GOT3 (cell line): ENCODE measurements at places on chromosomes 7 and 10.

GRCh38 chr7:155373359-155374273, 75.9 kb downstream of the INSIG1 start:
- DNase-seq, result no peak

DNA sequence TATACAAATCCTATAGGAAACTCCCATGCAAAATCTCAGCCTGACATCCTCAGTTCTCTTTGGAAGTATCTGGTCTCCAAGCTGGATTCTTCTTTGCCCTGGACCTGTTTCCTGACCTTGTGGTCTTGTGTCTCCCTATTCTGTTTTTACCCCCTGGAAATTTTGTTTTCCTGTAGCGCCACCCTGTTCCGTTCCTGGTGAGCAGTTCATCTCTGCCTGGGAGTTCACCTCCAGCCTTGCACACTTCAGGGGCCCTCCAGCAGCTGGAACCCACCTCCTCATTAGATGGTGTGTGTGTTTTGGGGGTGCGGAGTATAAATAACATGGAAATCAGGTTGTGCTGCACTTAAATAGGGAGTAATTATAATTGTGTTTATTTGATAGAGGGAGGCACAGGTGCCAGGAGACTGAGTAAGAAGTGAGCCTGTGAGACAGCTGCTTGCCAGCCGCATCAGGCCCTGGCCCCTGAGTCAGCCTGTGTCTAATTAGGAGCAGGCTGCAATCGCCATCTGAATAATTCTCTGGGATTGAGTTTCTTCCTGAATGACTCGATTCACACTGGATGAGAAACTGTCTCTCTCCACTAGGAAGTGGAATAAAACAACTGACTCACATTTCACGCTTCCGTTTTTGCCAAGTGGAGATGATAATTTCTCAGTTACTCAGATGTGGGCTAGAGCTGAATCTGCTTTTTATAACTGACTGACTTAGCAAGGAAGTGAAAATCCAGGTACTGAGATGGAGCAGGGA, 69.4 kb upstream of the HECTD2 start:
- DNase-seq, result peak; percentile 28

GRCh38 chr10:104563548-104563947, 77.5 kb upstream of the SORCS3 start:
- no peak for DNase-seq

DNA sequence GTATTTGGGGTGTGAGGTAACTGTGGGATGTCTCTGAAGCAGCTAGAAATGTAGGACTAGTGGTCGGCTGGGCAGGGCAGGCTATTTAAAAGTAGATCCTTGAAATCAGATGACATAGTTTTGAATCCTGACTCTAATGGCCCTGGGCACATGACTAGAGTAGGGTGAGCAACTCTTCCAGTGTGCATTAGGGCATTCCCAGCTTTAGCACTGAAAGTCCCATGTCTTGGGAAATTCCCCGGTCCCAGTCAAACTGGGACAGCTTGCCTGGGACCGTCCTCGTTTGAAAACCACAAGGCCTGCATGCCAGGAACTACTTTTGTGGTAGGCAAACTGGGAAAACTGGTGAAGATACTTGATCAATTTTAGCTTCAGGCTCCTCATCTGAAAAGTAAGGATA, 255.3 kb downstream of the PTEN start:
- no peak for DNase-seq

DNA sequence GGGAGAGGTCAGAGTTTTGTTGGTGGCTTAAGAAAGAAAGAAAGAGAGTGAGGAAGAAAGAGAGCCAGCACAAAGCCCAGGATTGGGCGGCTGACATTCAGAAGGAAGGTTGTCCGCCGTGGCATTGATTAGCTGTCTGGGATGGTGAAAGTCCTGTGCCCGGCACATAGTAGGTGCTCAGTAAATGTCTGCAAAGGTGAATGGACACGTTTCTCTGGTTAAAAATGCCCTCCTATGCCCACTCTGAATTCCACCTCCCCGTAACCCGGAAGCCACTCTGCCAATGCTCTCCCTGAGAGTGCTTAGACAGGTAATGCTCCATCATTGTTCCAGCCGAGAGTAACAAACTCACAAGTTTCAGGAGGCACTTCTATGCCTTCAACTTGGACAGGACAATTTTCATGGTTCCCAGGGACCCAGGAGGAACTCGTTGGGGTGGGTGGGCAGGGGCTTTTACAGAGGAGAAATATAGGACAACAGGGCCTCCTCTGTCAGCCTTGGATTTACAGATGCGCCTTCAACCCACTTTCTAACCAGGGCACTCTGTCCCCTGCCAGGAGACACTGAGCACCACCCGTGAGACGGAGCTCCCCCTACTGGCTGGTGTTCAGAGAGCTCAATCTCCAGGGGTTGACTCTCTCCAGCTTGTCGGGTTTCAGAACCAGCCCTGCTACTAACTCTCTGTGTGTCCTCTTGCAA, 411.5 kb upstream of the ZMIZ1 start:
- DNase-seq, result peak; percentile 16

DNA sequence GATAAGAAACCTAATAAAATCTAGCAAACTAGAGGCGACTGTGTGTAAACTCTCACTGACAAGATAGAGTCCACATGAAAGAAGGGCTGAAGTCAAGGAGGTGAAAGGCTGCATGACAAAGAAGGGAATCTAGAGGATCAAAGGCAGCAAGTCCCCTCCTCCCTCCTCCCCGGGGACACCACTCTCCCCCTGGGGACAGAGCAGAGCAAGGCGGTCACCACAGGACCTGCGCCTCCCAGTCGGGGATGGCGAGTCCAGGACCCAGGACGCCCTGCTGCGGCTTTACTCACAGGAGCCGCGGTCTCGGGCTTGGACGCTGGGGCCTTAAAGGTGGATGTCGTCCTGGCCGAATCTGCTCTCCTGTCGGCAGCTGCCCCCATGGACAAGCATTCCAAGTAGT, 22.4 kb downstream of the BRI3 start:
- no peak for DNase-seq

- DNase-seq, result no peak
Observed at GRCh38 chr10:117442944-117443685, 67.9 kb upstream of the PDZD8 start.

DNA sequence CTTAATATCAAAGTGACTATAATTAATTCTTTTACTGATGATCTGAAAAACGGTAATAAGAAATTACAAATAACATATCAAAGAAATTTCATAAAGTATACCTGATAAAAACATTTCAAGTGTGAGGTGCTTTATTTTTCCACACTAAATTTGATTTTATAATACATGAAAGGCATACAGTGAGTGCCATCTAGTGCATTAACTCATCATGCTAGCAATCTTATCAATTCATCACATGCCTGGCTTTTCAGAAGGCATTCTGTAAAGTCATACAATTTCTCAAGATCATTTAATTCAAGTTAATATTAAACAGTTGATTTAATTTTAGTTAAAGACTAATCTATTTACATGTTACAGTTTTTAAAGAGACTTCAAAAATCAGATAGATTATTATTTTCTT, 1020.9 kb downstream of the GATA3 start:
- DNase-seq, result no peak

DNA sequence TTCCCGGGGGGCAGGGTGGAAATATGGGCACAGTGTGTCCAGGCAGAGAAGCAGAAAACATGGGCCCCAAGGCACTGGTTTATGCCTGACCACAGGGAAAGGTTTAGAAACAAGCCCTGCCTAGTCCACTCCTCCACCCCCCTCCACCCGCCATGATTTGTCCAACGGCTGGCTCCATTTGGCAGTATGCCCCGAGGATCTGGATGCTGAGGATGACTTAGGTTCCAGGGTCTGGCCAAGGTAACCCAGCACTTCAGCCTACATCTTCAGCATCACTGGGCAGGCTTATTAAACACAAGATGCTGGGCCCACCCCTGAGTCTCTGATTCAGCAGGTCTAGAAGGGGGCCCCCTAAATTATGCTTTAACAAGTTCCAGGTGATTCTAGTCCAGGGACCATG, 121.9 kb downstream of the RALA start:
- no peak for DNase-seq

DNA sequence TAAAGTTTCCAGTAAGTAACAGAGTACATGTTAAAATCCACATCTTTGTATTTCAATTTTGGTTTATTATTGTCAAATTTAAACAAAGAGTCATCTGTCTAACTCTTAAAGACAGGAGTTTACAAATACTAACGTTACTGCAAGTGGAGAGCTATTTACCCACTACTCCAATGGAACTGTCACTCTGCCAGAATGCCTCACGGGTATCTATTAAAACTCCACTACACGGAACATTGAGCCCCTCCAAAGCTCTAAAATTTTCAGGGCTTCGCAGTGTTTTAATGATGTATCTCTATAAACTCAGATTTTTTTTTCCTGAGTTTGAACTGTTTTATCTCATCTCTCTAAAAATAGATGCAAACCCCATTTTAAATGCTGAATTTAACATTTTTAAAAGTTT, 388.7 kb upstream of the SEMA3A start:
- no peak for DNase-seq

DNA sequence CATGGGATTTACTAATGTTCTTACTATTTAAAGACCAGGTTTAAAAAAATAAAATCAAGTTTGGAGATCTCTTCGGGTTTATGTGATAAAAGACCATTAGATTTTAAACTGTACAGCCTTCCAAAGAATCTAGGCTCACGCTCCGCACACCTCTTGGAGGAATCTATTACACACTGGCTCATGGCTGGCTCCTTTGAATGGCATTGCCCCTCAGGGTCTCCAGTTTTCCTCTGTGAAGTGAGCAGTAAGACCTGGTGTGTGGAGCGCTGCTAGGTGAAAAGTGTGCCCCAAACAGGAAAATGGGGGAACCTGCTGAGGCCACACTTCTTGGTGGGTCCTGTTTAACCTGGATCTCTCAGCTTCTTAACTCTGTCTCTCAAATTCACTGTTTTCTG, 142.3 kb downstream of the KAT6B start:
- DNase-seq, result no peak

- no peak for DNase-seq
Observed at GRCh38 chr7:11427686-11428273, 404.2 kb downstream of the THSD7A start.

- DNase-seq, result no peak
Observed at GRCh38 chr7:35246819-35247218, 7.1 kb downstream of the TBX20 start.

GRCh38 chr10:30825022-30825421, 195.5 kb upstream of the LYZL2 start:
- DNase-seq, result no peak

GRCh38 chr10:22609251-22609650, 105.1 kb downstream of the PIP4K2A start:
- DNase-seq, result no peak

GRCh38 chr10:504121-504611, 185.3 kb downstream of the DIP2C start:
- no peak for DNase-seq

DNA sequence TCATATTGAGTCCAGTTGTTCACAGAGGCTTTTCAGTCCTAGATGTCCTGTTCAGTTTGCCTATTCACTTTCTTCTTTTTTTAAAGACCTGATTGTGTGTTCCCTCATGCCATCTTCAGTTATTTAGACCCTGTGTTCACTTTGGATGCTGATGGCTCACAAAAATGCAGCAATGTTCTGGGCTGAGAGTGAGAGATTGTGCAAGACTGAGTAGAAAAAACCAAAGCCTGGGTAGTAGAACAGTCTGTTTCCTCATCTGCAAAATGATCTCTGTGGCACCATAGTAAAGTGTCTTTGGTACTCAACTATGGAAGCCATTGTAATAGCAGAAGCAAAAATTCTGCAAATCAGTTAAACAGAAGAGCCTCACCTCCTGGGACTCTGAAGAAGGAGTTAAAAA, 43.2 kb downstream of the AKR1B1 start:
- no peak for DNase-seq

- DNase-seq, result no peak
Observed at GRCh38 chr7:134483296-134483695, 24.4 kb upstream of the AKR1B1 start.

GRCh38 chr10:69254877-69255276, 23.4 kb upstream of the HK1 start:
- no peak for DNase-seq

GRCh38 chr7:6545398-6546126, 5.7 kb downstream of the GRID2IP start:
- no peak for DNase-seq

DNA sequence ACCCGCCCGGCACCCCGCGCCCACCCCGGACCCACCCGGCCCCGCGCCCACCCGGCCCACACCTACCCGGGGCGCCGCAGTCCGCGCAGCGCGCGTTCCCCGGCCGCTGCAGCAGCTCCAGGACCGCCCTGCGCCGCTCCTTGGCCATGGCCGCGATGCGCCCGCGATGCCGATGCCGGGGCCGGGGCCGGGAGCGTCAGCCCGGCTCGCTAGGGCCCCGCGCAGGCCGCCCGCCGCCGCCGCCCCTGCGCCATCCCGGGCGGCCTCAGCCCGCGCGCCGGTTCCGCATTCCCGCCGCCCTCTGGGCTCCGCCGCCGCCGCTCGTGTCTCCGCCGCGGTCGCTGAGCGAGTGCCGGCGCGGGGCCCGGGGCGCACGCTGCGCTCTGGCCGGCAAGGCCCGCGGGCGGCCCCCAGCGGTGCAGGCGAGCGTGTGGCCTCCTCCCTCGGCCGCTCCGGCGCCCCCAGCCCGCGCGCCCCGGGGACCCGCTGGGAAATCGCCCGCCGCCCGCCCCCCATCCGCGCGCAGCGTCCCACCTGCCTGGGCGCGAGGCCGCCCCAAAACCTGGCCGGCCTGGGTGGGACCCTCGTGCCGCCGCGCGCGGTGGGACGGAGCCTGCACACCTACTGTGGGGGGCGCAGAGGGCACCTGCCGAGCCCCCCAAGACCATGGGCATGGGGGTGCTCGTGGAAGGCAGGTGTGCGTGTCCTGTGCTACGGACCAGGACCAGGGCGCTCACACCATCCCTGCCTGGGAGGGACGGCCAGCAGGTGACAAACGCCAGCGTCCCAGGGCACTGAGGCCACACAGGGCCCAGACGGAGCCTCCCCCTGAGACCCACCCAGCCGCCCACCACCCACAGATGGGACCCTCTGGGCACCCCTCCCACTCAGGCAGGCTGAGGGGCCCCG, at the start of gene ADAP1:
ADAP1 (minus strand) TSS at position 351 of the 909 bp plus-strand sequence; CDS start at position 148, 203 bp downstream.
- DNase-seq, result no peak

DNA sequence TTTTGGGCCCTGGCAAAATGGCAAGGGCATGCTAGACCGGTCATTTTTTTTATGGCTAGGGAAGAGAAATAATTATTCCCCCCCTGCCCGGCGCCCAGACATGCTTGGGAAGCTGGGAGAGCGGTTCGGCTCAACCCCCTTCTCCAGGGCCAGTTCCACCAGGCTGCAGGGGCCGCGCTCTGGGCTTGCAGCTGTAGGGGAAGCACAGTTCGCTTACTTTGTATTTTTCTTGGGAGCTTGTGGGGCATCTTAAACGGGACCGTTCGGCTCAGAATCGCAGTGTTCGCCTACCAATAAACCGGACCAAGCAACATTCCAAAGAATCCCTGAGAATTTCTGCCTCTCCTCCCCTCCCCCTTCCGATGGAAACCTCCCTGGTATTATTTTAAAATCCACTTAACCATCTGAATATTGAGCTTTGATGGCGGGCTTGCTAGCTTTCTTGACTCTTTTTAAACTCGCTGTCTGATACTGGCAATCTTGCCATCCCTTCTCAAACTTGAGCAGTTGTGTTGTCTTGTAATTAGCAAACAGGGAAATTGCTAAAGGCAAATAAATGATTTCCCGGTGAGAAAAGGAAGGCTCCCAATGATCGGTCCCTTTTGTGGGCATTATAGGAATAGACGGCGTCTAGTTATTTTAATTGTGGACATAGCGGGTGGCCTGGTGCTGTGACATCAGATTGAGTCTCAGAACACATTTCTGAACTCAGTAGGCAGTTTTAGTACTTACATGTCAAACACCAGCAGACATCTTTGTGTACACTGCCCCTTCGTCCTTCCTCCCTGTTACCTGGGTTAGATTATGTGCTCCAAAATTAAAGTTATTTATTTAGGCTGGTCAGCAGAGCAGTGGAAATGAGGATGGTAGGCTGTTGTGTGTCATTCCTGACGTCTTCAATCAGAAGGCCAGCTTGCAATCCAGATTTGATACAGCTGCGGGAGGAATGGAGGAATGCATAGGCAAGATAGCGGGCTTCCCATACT, 3.4 kb downstream of the TCF7L2 start:
- no peak for DNase-seq
